Hematopoietic multipotent progenitor cell treated with erythropoietin and hydrocortisone succinate and interleukin-3 and kit ligand, for 8 days (in vitro differentiated cells): ENCODE measurements at places on chromosomes 12 and 14.

DNA sequence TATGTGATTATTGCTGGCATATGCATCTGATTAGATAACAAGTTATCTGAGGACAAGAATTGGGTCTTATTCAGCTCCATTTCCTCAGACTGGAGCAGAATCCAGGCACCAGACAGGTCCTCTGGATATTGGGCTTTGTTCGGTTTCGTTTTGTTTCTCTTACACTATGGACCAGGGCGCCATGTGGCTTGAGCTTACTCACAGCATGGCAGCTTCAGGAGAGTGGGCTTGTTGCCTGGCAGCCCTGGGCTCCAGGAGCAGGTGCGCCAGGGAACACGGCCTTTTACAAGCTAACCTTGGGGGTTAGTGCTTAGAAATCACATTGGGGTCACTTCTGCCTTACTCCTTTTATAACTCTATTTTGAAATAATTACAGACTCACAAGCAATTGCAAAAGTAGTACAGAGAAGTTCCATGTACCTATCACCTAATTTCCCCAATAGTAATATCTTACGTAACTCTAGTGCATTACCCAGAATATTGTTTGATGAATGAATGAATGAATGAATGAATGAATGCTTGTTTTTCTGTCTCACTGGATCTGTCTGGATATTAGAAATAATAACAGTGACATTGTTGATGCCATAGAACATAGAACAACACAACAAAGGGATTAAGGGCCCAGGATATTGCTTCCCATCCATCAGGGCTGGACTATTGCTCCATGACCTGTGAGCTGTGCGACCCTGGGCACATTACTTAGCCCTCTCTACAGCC lies 39.0 kb downstream of the CMKLR1 start:
- DNase-seq = no peak

DNA sequence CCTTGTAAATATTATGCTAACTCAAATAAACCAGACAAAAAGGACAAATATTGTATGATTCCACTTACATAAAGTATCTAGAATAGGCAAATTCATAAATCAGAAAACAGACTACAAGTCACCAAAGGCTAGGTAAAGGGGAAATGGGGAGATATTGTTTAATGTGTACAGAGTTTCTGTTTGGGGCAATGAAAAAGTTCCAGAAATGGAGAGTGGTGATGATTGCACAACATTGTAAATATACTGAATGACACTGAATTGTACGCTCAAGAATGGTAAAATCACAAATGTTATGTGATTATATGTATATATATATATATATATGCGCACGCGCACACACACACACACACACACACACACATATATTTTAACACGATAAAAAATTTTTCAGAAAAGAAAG lies 182.5 kb downstream of the SLC2A13 start:
- no peak for DNase-seq

GRCh38 chr12:6090803-6091202 lies 33.7 kb downstream of the VWF start:
- no peak for DNase-seq

DNA sequence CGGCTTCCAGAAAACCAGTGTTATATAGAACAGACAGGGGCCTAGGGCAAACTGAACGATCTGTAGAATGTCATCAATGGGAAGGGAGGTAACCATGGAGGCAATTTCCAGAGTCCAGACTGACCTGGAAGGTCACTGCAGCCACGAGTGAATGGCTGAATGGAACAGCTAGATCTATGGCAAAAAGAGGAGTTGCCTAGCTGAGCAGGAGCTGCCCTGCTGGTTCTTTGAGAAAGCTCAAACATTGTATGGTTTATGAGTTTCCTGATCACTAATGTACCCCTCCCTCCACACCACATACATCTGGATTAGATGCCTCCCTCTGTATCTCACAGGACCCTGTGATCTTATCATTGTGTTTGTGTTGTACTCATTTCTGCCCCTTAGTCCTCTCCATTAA lies 1.0 kb upstream of the RERG start:
- DNase-seq = no peak

DNA sequence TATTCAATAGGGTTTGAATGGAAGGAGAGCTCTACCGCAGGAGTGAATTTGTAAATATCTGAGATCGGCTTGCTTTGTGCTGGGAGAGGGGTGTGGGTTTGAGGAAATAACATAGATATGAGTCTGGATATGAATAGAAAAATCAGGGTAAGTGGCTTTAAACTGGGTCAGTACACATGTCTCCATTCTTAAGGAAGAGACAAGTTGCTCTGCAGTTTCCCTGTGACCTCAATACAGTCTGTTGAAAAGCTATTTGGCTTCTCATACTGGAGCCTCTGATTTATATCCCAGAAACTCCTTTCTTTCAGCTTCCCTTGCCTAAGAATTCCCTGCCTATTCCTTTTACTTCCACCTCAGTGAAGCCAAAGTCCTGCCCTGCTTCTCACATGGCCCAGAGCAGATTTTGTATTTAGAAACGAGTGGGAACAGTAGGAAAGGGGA lies 153.5 kb upstream of the ATF7IP start:
- no peak for DNase-seq
